Effector memory CD4-positive, alpha-beta T cell (primary cell): ENCODE measurements at places on chromosomes 5 and 9.

DNA sequence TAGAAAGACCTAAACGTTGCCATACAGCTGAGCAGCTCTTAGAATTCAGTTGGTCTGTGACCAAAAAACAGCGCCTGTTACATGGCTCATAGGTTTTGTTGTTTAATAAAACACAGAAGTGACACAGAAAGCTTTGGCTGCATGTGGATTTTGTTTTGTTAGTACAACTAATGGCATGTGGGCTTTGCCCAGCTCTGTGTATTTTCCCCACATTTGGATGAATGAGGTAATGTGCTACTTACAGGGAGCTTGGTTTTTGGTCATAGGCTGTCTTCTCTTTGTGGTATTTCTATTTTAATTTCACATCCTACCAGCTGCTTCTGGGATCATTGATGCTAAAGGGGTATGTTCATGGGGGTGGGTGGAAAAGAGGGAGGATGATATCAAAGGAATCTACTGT lies 37.0 kb upstream of the POU4F3 start:
- DNase-seq: no peak

DNA sequence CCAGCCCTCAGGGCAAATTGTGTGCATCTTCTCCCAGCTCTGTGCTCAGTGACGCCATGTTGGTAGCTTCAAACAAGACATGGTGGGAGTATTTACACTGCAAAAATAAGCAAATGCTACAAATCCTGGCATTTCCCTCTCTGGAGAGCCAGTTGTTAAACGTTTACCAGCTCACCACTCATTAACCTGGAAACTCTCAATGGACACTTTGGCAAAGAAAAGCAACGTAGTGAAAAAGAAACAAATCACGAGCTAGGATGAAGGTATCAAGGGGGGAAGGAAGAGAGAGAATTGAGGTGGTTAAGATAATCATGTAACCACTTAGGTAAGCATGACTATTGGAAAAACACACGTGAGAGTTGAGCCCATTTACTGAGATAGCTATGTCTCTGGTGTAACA lies 72.5 kb downstream of the MRPS30 start:
- DNase-seq: no peak

DNA sequence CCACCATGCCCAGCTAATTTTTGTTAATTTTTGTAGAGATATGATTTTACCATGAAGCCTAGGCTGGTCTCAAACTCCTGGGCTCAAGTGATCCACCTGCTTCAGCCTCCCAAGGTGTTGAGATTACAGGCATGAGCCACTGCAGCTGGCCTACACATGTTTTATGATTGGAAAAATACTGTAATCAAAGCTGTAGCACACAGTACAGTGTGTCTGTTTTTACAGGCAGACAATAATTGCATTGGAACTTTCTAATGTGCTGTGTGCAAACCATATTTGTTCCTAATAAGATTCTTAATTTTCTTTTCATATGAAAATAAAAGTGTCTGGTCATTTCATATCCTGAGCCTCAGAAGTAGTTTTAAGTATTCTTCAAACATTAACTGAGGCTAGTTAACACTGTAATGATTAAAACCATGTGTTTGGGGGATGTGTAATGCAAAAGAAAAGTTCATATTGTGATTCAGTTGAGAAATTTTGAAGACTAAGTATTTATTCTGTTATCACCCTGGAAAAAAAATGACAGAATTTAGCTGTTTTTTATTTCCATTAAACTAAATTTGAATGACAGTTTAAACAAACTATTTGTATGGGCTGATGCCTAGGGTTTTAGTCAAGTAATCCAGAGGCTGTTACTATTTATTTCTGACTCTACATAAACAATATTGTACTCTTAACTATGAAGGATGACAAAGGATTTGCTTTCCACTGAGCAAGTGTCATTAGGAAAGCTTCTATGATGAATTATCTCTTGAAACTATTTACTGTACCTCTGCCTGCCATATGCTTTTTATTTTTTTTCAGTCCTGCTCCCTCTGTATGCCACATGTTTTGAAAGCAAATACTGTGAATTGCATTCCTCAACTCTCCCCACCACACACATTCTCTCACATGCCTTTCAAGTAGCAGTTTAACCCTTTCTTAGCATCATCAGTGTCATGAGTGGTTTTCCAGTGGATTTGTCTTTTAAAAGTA lies 111.5 kb downstream of the MTREX start:
- no peak for DNase-seq

- no peak for DNase-seq
These were observed 99.8 kb downstream of the ZDHHC21 start for GRCh38 chr9:14593406-14593805.

DNA sequence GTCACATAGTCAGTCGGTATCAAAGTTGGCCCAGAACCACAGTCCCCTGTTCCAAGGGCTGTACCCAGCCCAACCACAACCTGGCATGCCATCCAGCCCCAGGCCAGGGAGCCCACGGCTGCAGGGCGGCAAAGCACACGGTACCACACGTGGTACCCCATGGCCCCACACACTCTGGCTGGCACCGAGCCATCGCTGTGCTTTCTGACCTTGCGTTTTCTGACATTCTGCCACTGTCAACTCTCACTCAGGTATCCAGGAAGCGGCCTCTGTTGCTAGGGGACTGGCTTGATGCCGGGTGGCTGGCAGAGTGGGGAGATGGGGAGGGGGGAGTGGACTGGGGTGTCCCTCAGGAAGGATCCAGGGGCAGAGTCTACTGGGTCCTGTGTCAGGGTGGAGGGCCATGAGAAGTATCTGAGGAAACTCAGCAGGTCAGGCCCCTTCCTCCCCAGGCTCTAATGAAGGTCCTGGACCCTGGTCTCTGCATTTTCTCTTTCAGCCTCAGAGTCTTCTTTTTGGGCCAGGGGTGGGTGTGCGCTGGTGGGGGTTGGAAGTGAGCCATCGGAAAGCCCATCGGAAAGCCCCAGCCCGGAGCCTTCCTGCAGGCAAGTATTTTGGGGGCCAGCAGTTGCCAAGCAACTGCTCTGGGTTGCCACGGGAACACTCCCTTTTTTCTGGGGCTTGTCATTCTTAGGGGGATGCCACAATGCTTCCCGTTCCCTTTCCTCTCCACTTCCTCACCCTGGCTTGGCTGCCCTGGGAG lies 21.0 kb upstream of the RALGDS start:
- peak; percentile 85 for DNase-seq

DNA sequence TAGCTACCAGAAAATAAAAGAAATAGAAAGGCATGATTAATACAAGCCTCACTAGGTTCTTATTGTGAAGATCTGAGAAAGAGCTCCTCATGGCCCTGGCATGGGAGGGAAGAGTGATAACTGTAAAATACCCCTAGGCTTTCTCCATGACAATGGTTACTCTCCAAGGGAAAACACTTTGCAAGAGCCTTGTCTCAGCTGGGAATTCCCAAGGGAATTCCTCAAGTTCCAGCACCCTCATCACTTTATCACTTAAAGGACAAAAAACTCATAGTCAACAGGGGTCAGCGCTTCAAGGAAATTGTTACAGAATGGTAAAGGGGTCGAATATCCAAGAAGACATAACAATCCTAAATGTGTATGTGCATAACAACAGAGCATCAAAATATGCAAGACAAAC lies 21.2 kb downstream of the SYK start:
- no peak for DNase-seq

- no peak for DNase-seq
These were observed 8.9 kb downstream of the SYNPO start for GRCh38 chr5:150649108-150650020.

- no peak for DNase-seq
These were observed 7.1 kb downstream of the LRRC26 start for GRCh38 chr9:137162505-137163364.

DNA sequence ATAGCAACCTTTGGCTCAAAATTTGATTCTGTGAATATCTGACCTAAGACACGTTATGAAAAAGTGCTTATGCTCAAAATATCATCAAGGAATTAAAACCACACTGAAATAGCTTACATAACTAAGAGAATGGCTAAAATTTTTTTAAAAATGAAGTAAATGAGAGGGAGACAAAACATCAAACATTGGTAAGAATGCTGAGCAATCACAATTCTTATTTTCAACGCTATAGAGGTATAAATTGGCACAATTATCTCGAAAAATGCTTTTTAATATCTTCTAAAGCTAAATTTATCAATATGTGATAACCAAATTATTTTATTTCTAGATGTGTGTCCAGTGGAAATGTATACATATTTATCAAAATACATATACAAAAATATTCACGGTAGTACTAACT lies 381.3 kb downstream of the ANXA1 start:
- no peak for DNase-seq

GRCh38 chr9:121576281-121577075 lies 75.0 kb upstream of the DAB2IP start:
- DNase-seq: no peak

- no peak for DNase-seq
These were observed 25.9 kb downstream of the SPARC start for GRCh38 chr5:151660616-151661495.

GRCh38 chr9:92253656-92254055 lies 39.8 kb downstream of the IARS1 start:
- DNase-seq: no peak

- DNase-seq: no peak
These were observed 102.3 kb upstream of the ADAMTSL1 start for GRCh38 chr9:18371621-18372020.

DNA sequence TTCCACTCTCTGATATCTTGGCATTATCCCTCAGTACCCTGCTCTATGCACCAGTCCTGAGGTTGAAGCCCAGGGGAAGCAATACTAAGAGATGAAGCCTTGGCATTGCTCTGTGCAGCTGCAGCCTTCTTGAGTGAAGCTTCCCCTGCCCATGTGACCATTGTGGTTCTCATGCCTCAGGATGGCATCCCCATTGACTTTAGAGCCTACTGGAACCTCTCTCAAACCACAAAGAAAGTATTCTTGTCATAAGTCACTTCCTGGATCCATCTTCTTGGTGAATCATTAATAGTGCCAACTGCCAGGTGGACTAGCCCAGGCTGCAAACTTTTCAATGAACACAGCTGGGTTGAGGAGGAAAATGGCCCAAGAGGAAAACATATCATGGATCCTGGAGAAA lies 283.9 kb upstream of the RFX3 start:
- no peak for DNase-seq

DNA sequence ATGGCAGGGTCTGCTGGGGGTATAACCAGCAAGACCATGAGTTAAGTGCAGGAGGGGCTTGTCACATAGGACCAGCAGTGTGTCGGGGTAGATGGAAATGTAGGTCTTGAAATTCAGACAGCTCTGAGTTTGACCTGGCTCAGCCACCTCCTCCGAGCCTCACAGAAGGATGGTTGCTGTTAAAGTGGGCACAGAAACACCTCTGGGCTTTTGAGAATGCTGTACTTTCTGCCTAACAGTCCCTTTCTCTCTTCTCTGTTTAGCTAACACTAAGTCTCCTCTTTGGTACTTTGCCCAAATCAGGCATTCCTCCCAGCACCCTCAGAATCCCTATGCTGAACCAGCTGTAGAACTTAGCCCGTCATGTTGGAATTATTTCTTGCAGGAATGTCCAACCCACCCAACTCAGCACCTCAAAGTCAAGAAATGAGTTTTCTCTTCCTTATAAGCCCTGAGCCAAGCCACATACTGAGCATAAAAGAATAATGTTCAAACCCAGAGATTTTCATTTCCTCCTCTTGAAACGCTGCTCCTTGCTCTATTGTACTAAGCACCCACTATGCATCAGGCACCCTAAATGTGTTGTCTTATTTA lies 41.7 kb upstream of the MATR3 start:
- DNase-seq: no peak
